C1 segment of cervical spinal cord (tissue), 14 donors: ENCODE measurements at places on chromosomes 7 and 10.

DNA sequence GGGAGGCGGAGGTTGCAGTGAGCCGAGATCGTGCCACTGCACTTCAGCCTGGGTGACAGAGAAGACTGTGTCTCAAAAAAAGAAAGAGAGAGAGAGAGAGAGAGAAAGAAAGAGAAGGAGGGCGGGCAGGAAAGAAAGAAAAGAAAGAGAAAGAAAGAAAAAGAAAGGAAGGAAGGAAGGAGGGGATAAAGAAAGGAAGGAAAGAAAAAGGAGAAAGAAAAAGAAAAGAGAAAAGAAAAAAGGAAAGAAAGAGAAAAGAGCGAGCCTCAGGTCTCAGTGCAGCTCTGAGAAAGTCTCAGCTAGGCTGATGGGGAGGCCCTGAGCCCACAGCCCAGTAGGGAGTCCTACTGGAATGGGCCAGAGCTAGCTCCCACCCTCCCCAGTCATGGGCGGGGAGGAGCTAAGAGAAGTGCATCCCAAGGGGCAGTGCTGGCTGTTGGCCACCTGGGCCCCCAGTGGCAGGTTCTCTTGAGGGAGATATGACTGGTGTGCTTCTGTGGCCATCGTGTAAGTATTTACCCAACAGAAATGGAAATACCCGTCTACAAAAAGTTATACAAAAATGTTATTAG is 69.3 kb downstream of the ABRAXAS2 start:
- DNase-seq, result no peak

DNA sequence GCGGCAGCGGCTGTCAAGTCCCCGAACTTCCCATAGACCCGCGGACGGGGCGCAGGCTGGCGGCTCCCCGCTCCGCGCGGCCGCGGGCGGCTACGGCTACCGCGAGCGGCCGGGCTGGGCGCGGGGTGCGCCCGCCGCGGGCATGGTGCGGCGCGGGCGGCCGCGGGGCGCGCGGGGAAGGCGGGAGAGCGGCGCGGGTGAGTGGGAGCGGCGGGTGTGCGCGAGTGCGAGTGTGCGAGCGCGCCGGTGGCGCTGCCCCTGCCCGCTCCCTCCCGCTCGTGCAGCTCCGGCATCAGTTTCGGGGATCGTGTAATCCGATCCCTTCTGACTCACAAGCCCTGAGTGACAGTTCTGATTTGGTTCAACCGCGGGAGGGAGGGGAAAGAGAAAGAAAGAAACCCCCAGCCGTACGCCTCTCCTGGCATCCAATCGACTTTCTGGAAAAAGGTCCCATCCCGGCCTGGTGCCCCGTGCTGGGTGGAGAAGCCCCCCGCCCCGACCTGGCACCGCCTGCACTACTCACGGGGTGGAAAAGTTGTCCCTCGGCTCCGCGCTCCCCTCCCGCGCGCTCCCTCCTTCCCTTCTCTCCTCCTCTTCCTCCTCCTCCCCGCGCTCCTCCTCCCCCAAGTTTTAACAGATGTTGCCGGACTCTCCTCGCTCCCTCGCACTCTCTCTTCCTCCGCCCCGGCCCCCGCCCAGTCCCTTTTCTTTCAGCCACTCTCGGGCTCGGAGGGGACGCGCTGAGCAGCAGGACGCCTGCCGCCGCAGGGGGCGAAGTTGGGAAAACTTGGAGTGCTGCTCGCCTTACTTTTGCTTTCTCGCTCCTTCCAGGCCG is at the start of gene GLI3:
Gene GLI3, minus strand, starts transcription at position 234 of the 835 bp plus-strand sequence. CDS start 13,956 bp downstream, outside the sequence.
- no peak for DNase-seq

DNA sequence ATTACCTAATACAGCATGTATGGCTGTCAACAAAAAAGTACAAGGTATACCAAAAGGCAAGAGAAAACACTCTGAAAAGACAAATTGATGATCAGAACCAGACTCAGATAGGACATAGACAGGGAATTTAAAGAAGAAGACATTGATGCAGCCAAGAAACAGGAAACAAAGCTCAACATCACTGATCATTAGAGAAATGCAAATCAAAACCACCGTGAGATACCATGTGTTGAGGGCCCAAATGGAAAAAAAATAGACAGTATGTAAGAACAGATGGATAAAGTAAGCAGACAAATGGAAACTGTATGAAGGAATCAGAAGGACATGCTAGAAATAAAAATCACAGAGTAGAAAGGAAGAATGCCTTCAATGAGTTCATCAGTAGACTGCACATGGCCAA is 23.3 kb downstream of the CARD11 start:
- DNase-seq, result no peak

DNA sequence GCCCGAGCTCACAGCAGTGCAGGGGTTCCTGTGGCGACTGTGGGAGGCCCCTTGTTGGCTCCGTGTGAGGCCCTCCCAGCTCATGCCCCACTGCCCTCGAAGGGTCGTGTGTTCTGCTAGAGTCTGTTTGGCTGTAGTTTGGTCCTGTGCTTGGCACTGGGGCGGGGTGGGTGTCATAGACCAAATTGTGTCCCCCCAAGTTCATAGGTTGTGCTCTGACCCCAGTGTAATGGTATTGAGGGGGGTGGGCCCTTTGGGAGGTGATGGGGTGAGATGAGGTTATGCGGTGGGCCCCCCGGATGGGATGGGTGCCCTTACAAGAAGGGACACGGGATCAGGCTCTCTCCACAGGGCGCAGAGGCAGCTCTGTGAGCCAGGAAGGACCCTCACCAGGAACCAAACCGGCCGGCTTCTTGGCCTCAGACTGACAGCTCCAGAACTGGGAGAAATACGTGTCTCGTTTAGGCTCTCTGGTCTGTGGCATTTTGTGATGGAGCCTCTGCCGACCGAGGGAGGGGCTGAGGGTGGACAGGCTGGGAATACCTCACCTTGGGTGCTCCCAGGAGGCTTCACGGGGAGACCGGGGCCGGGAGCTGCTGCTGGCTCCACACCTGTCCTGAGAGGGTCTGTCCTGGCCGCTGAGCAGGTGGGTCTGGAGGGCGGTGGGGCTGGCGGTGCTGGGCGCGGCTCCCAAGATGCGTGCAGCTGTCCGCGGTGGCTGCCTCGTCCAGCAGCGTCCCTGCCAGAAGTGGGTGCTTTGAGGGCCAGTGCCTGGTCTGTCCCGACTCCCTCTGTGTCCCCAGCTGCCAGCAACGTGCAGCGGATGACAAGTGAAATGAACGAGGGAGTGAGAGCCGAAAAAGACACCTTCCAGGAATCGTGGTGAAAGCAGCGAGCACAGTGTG is 89.4 kb downstream of the INPP5A start:
- DNase-seq, result no peak

- no peak for DNase-seq
These were observed 5.0 kb downstream of the PDZD8 start for GRCh38 chr10:117370205-117370604.

DNA sequence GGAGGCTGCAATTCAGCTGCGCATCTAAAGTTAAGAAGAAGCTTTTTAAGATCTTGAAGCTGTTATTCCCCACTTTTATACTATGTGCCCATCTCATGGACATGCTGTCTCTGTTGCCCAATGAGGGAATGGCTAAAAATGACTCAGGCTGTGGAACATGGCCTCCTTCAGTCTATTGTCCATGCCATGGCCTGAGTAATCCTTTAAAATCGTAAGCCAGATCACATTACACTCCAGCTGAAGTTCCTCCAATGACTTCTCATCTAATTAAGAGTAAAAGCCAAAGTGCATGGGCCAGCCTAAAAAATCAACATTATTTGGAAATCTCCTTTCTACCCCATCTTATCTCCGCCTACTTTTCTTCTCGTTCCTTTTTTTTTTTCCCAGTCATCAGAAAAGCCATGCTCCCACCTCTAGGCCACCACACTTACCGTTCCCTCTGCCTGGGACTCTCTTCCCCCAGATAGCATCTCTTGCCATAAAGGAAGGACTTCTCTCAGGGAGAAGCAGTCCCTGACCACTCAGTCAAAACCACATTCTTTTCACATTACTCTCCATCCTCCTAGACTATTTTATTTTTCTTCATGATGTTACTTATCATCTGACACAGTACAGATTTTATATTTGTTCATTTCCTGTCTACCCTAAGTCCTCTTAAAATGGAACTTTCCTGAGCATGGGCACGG is 337.4 kb downstream of the PRPF18 start:
- DNase-seq, result no peak

- no peak for DNase-seq
These were observed 19.8 kb upstream of the SLC29A3 start for GRCh38 chr10:71299071-71299785.

DNA sequence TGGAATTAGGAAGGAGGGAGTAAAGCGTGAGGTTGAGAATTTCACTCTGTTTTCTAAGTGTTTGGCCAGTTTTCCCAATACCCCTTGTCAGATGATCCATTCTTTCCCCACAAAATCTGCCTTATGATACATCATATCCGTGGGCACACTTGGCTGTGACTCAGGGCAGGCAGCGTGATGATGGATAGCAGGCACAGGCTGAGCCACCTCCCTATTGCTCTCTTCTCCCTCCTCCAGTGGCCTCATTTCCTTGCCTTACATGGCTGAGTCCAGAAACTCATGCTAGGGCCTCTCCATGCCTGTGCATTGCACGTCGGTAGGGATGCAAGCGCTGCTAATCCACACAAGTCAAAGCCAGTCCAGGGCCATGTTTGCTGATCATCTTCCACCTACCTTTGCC is 128.3 kb downstream of the AMPH start:
- DNase-seq, result no peak

GRCh38 chr10:130558746-130559546 is 422.8 kb downstream of the GLRX3 start:
- no peak for DNase-seq

DNA sequence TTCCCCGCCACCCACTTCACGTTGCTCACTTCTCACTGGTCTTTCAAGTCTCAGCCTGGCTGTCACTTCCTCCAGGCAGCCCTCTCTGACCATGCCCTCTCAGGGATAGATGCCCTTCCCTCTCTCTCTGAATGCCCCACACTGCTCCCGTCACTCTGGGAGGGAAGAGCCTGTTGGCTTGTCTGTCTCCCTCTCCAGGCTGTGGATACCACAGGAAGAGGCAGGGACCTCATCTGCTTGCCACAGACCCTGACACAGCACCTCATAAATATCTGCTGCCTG is 93.1 kb downstream of the OAT start:
- no peak for DNase-seq

GRCh38 chr7:41924796-41925195 is 221.9 kb upstream of the INHBA start:
- DNase-seq, result no peak

DNA sequence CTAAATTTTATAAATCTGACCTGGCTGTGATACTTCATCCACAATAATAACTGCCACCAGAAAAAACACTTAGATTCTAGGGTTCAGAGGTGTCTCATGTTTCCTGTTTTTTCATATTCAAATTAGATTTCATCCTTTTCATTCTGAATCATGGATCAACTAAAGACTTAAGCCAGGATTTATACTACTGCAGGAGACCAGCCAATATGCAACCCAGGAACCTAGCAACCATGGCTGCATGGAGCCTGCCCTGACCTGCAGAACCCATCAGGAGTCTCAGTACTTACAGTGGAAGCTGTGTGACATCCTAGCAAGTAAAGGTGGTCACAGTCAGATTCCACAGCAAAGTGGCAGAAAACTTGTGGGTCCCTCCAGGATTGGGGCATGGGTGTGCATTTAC is 40.5 kb upstream of the RNF148 start:
- DNase-seq, result no peak

- DNase-seq, result no peak
These were observed 8.2 kb downstream of the AGFG2 start for GRCh38 chr7:100546926-100547800.

DNA sequence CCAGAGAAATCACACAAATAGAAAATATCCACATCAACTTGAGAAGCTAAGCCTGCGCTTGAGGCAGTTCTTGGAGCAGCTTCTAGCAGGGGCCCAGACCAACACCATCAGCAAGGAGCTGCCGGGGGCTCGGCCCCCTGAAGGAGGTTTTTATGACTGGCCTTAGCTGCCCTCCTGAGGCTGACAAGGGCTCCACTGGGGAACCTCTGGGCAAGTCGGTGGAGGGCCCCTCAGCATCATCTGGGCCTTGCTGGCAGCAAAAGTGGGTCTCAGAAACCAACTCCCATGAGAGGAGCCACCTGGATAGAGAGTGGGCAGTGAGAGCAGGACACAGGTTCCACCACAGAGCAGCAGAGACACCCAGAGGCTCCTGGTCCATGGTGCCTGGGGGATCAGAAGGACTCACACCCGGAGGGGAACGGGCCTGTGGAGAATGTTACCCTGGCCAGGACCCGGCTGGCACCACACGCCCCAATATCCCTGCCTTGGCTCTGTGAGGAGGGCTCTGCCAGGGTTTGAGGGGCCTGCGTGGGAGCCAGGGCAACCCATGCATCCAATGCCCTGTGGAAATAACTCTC is 55.9 kb downstream of the NEUROG3 start:
- no peak for DNase-seq

DNA sequence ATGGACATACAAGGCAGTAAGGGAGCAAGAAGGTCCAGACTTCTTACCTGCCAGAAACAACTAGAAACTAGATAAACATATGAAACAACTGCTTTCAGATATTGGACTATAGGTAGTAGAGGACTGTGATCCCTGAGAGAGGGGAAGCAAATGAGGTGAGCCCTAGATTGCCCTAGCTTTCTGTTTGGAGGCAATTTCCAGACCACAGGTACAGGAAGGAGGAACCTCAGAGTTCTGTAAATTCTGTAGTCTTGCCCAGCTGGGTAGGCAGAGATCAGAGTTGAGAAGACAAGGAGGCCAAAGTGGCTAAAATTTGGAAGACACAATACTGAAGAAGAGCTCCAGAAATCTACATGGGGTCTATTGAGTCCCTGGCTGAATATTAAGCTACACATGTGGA is 21.0 kb downstream of the CDK6 start:
- no peak for DNase-seq

GRCh38 chr7:2388637-2388954 is 14.8 kb upstream of the CHST12 start:
- DNase-seq, result no peak

- DNase-seq, result no peak
These were observed 232.5 kb upstream of the FZD1 start for GRCh38 chr7:91031757-91032156.

- no peak for DNase-seq
These were observed 23.9 kb downstream of the CUX1 start for GRCh38 chr7:101841328-101841727.

DNA sequence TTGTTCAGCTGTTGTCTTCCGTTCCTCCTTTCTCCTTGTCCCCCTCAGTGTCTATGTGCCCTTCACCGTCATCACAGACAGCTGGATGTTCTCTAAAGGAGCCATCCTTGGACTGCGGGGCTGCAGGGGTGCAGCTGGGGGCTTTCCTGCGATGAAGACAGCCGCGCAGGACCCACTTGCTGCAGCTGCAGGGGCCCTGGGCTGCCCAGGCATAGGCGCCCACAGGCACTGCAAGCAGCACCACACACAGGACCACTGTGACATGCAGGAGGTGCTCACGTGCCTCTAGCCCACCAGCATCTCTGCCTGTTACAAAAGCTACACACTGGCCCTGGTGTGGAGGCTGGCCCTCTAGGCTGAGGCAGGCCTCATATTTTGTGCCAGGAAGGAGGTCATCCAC is 3.4 kb downstream of the LRIT2 start:
- no peak for DNase-seq

DNA sequence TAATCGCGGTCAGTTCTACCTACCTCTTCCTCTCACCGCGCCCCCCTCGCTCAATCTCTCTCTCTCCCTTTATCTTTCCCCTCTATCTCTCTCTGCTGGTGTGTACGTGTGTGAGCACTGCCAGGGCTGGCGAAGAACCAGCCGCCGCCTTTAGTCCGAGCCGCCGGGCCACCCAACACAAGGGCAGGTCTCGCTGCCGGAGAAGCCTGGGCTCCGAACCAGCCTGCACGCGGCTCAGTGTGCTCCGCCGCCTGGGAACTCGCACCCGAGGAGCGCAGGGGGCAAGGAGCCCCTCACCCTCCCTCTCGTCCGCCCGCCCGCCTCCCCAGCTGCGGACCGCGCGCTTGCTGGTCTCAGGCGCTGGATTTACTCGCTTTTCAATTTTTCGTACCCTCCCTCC is 1.7 kb downstream of the NXPH1 start:
- DNase-seq, result no peak

GRCh38 chr7:100867776-100868485 is 744 bp downstream of the TRIP6 start:
- no peak for DNase-seq
